Naive thymus-derived CD4-positive, alpha-beta T cell (primary cell): ENCODE measurements at places on chromosomes 13 and 19. TPM values are rescaled to one million over a fixed set of nuclear protein-coding genes. Genes with fewer than 3 reads are reported as not detected.

DNA sequence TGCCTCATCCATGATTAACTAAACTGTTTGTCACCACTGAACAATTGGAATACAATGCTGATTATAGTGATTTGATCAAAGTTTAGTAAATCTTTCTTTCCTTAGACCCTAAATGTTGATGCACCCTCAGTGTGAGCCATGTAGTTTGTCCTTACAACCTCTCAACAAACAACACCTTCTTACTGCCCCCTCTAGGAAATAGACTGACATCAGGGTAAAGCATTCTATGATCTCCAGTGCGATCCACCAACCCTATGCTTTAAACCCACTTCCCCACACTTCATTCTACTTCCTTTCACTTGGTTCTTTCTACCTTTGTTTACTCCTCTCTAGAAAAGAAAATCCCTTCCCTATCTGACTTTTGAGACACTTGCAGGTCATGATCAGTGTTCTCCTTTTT, 1842.5 kb upstream of the PRR20A start:
- no peak for DNase-seq

DNA sequence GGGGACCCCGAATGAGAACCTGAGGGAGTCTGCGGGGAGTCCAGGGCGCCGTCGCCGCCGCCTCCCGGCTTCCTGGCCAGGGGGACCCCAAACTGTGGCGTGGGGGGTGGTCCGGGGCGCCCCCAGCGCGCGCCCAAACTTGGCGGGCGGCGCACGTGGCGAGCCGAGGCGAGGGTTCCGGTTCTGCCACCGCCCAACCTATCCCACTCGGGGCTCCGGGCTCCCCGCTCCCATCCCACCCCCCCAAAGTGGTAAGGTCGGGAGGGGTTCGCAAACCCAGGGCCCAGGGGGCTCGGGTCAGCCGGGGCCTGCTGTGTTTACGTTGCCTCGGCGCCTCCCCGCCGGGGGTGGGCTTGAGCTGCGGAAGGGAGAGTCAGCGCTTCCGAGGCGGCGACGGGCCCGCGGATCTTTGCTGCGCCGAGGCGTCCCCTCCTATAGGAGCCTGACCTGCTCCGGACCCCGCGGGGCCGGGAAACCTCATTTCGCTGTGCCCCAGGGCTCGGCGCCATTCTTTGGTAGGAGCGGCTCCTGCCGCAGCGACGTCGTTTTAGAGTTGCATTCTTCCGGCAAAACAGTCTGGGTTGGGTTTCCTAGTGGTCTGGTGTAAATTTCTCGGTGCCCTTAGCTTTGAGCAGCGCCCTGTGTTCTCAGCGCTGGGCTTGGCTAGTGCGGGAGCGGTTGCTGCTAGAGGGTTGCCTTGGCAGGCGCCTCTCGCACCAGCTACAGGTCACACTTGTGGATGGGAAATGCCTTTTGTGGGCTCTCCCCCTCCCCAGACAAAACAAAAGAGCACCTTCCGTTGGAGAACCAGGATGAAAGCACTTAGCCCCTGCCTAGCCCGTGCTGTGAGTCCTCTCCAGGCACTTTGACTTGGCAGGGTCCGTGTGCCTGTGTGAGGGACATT, 1.2 kb downstream of the DAZAP1 start:
- peak; percentile 57 for DNase-seq

DNA sequence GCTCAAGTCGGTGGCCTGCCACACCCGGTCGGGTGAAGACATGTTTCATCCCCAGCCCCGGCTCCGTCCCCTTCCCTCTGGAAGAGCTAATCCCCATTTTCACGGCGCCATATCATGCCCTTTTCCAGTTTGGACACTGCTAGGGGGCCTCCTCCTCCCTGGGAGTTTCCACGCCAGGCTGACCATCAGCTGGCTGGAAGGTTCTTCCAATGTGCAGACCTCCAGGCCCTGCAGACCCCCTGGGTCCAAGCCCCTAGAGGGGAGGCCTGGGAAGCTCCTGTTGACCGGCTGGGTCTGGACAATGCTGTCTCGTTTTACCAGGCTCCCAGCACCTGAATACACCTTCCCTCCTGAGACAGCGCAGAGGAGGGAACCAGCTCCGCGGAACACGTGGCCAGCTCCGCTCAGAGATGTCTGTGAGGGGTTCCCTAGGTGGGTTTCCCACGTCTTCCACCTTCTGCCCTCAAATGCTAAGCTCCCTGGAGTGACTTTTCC, 44.7 kb upstream of the RANBP3 start:
- no peak for DNase-seq

Gene PLEKHA4
- 2.1 TPM for total RNA-seq

- no peak for DNase-seq
Measured at GRCh38 chr13:95642028-95642621, 2.4 kb downstream of the DZIP1 start.

DNA sequence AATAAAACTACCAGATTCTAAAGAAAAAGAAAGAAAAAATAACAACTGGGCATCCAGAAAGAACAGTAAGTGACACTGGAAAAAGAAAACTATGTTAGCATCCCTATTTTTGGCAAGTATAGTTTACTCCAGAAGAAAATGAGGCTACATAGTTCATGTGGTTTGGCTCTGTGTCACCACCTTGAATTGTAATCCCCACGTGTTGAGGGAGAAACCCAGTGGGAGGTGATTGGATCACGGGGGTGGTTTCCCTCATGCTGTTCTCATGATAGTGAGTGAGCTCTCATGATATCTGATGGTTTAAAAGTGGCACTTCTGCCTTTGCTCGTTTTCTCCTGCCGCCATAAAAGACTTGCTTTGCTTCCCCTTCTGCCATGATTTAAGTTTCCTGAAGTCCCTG, 76.9 kb downstream of the ITGBL1 start:
- no peak for DNase-seq

DNA sequence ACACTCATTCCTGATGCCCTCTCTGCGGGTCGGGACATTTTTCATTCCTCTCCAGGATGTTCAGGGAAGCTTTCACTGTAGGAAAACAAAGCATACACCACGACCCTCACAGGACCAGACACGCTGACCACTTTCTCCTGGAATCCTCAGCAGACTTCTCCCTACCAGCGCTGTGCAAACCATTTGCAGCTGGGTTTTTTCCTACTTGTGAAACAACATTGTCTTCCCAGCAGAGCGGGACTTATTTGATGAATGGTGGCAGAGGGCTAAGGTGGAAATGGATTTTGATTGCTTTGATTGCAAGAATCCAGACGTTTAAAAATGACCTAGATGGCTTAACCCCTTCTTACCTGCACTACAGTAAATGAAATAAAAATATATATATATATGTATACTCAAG, 265.9 kb downstream of the TBC1D4 start:
- DNase-seq, result no peak

Gene LIG4
- 2.7 TPM for total RNA-seq

DNA sequence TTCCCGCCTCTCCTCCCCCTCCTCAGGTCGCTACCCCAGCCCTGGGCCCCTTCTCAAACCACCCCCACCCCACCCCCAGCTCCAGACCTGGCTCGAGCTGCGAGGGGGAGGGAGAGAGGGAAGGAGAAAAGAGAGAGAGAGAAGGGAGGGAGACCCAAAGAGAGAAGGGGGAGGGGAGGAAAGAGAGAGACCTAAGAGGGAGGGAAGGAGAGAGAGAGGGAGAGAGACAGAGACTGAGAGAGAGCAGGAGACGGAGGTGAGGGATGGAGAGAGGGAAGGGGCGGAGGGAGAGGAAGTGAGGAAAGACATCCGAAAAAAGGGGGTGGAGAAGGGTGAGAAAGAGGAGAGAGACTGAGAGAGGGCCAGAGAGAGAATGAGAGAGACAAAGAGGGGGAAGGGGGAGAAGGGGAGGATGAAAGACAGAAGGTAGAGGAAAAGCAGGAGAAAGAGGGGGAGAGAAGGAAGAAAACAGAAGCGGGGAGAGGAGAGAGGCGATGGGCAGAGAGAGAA, 2.0 kb upstream of the SPACA6 start:
- DNase-seq, result no peak

DNA sequence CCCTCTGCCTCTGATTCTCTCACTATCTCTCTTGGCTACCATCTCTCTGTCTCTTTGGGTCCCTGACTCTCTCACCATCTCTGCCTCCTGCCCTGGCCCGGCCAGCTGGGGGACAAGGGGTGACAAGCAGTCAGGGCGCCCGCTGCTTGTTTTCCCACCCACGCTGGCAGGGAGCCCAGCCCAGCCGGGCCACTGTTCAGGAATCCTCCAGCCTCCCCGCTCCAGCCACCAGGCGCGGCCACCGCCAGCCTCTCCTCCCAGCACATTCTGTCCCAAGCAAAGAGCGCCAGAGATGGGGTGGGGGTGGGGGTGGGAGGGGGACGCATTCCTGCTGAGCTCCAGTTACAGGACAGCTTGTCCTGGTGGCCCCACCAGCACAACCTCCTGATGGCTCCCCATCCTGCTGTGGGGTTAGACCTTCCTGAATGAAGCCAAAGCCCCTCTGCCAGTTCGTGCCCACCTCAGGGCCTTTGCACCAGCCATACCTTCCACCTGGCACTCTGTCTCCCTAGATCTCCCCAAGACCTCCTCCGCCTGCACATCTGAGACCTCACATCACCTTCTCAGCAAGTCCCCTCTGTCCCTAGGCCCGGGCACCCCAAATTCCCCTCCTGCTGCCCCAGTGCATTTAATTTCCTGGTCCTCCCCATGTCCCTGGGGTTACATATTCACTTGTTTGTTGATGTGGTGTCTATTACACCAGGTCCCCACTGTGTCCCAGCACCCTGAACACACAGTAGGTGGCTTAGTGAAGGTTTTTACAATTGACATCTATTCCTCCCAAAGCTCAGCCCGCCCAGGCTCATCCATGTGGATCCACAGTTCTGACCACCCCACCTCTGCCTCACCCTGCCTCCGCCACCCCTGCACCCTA, 12.5 kb downstream of the ARRDC2 start:
- DNase-seq, result no peak

GRCh38 chr13:84662491-84662890, 780.2 kb upstream of the SLITRK1 start:
- no peak for DNase-seq

- no peak for DNase-seq
Measured at GRCh38 chr13:42876887-42877545, 95.6 kb downstream of the FAM216B start.

GRCh38 chr13:47175172-47175866, 278.5 kb upstream of the HTR2A start:
- no peak for DNase-seq

- DNase-seq, result no peak
Measured at GRCh38 chr19:45175515-45176345, 2.3 kb downstream of the TRAPPC6A start.

GRCh38 chr19:16074488-16075365, 1.6 kb upstream of the TPM4 start:
- no peak for DNase-seq

Gene DIAPH3
- 0.37 TPM for total RNA-seq

- no peak for DNase-seq
Measured at GRCh38 chr13:99628442-99628841, 127.2 kb downstream of the TM9SF2 start.

DNA sequence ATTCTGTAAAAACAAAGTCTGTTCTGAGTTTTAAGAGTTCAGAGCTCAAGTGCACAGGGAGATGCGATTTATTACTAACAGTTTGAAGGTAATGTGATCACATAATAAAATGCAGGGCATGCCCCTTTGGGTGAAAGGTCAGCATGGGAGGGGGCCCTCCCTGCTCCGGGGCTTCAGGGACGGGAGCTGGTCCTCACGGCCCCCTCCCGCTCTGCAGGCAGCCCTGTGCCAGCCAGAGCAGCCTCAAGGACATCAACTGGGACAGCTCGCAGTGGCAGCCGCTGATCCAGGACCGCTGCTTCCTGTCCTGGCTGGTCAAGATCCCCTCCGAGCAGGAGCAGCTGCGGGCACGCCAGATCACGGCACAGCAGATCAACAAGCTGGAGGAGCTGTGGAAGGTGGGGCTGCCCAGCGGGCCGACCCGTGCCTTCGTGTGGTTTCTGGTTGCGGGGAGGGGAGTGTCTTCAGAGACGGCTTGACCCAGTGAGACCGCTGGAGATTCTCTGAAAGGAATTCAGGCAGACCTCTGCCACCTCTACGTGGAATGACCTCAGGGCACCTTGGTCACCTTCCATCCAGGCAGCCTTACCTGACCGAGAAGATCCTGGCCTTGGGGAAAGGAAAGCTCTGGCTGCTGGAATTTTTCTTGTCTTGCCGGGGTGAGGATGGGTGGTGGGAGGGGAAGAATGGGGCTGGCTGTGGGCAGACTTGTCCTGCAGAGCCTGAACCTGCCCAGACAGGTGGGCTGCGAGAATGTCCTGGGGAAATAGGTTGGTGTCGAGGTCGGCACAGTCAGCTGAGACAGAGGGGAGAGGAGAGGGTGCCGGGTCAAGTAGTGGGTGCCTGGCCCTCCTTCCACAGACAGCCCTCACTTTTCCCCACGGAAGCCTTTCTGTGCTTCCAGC, 19.0 kb downstream of the UPF1 start:
- no peak for DNase-seq

DNA sequence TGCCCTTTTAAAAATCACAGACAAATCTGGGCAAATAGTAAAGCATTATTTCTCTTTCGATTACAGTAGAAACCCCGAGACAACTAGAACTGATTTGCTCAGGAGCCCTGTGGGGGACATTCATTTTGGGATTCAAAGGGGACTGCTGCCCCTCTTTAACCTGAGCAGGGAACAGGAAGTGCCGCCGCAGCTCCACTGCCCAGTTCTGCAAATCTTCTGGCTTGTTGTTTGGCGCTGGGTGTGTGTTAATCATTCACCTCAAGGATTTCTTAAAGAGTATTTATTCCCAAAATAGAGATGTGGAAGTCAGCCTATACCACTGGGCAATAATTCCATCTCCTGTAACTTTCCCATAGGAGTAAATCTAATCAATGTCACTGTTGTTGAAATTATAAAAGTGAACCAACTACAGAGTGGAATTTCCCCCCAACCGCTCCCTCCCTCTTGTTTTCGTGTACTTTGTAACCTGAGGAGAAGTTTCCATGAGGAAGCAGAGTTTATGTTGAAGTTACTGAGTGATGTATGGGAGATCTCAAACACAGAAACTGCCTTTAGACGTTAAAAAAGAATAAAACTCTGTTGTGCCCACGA, 515.8 kb downstream of the KLF12 start:
- no peak for DNase-seq

DNA sequence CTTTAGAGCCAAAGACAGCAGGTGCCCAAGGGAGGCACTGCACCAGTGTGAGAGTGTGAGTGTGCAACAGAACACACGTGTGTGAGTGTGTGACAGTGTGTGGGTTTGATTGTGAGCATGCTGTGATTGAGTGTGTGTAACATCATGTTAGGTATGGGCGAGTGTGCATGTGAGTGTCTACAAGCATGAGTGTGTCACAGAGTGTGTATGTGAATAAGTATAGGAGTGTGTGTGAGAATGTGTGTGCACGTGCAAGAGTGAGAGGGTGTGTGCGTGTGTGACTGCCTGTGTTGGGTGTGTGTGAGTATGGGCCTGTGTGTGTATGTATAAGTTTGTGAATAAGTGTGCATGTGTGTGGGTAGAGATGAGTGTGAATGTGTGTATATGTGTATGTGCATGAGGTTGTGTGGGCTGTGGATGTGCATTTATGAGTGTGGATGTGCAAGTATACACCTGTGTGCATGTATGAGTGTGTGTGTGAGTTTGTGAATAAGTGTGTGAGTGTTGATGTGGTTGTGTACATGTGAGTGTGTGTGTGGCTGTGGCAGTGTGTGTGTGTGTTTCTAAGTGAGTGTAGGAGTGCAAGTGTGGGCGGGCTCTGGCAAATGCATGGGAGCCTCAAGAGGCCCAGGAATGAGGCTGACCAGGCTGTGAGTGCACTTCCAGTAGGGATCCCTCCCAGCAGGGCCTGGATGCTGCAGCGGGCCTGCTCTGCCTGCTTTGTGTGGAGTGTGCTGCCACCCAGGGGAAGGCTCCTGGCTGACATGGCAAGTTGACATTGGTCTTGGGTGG, 198.4 kb downstream of the COL4A1 start:
- no peak for DNase-seq

Gene LHB
- total RNA-seq, result not detected
